ENCODE measurements at places on chromosomes 11 and 22. TPM values are rescaled to one million over a fixed set of nuclear protein-coding genes. Genes with fewer than 3 reads are reported as not detected.

- no peak for DNase-seq
Measured at GRCh38 chr22:47205554-47205953, 443.1 kb downstream of the TBC1D22A start.

ABCC8 gene
- polyA plus RNA-seq, result 1.8 TPM

APOL3 gene
- polyA plus RNA-seq, result 9.1 TPM

- no peak for DNase-seq
Measured at GRCh38 chr11:112537846-112538330, 277.2 kb upstream of the PLET1 start.

DNA sequence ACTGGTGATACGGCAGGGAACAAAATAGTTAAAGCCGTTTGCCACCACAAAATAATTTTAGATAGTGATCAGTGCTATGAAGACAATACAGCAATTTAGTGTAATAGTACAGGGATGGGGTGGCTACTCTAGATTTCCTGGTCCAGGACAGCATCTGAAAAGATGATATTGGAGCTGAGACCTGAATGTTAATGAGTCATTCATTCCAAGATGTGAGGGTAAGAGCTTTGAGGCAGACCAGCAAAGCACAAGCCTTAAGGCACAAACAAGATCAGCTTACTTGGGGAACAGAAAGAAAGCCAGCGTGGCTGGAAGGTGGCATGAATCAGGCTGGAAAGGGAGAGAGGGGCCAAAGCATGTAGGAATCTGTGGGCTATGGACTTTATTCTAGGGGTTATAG lies 132.3 kb downstream of the TRIM44 start:
- no peak for DNase-seq

DNA sequence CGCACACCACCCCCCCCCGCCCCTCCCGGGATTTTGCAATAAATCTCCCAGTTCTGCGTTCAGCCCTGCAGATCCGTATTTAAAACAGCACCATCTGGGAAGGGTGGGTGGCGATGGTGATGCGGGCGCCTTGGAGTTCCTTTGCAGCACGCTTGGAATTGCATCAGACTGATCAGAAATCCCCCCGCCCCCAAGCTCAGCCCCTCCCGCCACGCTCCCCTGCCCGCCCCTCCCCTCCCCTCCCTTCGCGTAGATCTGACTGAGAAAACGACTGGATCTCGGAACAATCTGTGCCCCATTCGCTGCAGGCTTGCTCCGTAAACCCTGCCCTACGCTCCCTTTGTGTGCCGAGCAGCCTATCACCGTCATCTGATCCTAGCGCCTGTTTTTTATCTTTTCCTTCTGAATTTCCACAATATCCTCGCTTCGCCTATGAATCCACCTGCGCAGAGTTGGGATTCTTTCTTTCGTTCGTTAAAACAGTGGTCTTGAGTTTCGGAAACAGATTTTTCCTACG lies 18.1 kb upstream of the BDNF start:
- DNase-seq, result no peak

LAYN gene
- polyA plus RNA-seq, result 3.9 TPM

DNA sequence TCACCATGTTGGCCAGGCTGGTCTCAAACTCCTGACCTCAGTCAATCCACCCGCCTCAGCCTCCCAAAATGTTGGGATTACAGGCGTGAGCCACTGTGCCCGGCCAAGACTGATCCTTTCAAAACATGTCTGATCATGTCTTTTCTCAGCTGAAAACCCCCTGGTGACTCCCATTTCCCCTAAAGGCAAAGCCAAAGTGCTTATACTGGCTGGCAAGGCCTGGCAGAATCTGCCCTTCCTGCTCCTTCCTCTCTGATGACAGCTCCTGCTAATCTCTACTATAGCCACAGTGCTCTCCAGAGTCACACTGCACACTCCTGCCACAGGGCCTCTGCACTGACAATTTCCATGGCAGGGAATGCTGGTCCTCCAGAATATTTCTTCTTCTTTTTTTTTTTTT lies 2.6 kb upstream of the MCHR1 start:
- no peak for DNase-seq

- no peak for DNase-seq
Measured at GRCh38 chr11:127491589-127491988, 491.0 kb upstream of the KIRREL3 start.

- no peak for DNase-seq
Measured at GRCh38 chr11:131832079-131832478, 461.7 kb downstream of the NTM start.

DNA sequence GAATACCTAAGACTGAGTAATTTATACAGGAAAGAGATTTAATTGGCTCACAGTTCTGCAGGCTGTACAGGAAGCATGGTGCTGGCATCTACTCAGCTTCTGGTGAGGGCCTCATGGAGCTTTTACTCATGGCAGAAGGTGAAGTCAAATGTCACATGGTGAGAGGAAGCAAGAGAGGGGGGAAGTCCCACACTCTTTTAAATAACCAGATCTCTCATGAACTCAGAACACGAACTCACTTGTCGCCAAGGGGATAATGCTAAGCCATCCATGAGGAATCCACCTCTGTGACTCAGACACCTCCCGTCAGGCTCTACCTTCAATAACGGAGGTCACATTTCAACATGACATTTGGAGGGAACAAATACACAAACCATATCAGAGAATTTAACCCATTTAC lies 42.2 kb downstream of the BIRC2 start:
- no peak for DNase-seq

OR6X1 gene
- not detected for polyA plus RNA-seq

DNA sequence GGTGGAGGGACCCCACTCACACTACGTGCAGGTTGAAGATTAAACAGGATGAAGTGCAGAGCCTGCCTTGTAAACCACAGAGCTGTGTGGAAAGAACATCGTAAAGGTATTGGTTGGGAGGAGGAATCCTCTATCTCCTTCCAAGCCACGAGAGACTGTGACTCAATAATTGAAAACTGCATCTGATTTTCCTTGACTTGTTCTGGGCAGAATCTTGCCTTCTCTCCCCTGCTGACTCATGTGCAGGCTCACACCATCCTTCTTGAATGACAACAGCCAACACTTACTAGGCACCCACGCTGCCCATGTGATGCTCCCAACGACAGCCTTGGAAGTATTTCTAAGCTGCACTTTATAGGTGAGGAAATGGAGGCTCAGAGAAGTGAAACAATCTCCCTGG lies 563.0 kb downstream of the MIAT start:
- no peak for DNase-seq

TBC1D22A gene
- polyA plus RNA-seq, result 14.2 TPM

BTBD18 gene
- polyA plus RNA-seq, result 0.19 TPM

DNA sequence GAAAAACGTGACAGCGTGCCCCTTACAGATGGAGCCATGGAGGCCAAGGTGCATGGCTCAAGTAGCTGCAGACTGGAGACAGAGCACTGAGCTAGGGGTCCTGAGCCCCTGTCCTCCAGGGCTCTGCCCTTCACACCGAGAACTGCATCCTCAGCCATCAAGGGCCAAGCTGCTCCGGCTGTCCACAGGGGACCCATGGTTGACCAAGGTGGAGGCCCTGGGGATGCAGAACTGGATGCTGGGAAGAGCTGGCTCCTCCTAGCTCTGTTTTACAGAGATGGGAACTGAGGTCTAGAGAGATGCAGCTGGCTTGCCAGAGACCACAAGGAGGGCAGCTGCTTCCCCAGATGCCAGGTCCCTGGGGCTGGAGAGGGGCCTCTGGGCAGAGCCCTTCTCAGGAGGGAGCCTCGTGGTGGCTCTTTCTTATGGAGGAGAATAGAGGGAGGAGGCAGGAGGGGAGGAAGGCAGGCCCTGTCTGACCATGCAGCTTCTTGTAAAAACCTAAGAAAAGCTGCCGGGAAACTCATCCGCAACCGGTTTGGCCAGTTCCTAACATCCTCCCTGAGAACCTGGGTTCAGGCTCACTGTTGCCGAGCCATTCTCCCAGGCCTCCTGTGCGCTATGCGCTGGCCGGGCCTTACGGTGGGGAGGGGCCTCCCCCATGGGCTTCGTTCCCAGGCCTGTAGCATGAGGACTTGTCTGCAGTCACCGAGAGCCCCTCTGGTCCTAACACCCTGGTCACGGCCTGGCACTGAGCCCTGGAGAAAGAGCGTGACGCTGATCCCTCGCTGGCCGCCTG lies 80.6 kb downstream of the WNT7B start:
- no peak for DNase-seq

UPK3A gene
- not detected for polyA plus RNA-seq

- no peak for DNase-seq
Measured at GRCh38 chr11:111602865-111603610, 789 bp downstream of the SIK2 start.

- no peak for DNase-seq
Measured at GRCh38 chr11:131870305-131870704, 499.9 kb downstream of the NTM start.

GRCh38 chr11:46413760-46414465 lies 22.3 kb upstream of the CHRM4 start:
- DNase-seq, result no peak

GRCh38 chr11:71171576-71171975 lies 80.8 kb downstream of the SHANK2 start:
- DNase-seq, result no peak

GRCh38 chr11:27949951-27950738 lies 157.8 kb downstream of the KIF18A start:
- DNase-seq, result no peak

GRCh38 chr11:20125927-20126326 lies 34.3 kb downstream of the DBX1 start:
- no peak for DNase-seq

DNA sequence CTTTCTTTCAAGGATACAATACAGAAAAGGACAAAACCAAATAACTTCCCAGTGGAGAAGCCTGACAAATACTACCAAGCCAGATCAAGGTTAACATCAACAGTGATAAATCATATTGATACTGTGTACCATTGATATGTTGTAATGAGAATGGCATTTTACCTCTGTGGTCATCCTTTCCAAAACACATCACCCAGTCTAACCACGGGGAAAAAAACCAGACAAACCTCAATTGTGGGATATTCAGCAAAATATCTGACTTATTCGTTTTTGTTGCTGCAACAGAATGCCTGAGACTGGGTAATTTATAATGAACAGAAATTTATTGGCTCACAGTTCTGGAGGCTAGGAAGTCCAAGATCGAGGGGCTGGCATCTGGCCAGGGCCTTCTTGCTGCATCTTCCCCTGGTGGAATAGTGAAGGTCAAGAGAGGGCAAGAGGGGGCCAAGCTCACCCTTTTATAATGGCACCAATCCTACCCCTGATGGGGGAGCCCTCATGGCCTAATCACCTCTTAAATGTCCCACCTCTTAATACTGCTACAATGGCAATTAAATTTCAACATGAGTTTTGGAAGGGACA lies 66.1 kb downstream of the FAM76B start:
- no peak for DNase-seq

DNA sequence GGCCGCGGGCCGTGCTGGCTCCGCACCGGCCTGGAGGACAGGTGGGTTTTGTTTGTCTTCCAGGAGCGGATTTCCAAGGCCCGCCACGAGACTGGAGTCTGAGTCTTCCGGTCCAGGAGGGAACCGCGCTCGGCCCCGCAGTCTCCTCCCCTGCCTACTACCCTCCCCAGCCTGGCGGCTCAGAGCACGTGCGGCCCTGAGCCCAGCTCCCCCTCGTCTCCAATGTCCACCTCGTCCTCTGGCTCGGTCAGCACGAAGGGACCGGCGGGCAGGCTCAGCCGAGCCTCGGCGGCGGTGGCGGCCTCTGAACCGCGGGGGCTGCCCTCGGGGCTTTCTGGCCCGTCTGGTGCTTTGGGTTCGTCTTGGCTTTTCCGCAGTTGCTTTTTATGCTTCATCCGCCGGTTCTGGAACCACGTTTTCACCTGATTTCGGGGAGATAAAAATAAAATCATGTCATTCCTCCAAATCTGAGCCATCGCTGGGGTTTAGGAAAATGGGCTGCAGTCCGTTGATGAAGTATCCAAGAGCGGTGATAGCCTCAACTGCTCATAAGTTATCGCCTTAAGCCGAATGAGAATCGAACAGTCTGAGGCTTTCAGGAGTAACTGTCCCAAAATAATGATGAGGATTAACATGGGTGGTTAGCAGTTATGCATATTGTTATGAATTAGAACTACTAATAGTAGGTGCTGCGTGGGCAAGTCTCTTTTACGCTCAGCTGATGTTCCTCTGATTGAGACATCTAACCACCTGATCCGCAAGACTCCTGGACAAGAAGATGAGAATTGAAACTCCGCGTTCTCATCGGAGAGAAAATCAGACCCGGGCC lies 4.0 kb downstream of the BSX start:
- DNase-seq, result no peak

GRCh38 chr11:8913961-8914660 lies 3.1 kb downstream of the AKIP1 start:
- DNase-seq, result no peak

GRCh38 chr11:133945087-133945974 lies 11.4 kb downstream of the IGSF9B start:
- DNase-seq, result no peak

GAS2 gene
- polyA plus RNA-seq, result 10.9 TPM

SLC22A6 gene
- polyA plus RNA-seq, result not detected

DNA sequence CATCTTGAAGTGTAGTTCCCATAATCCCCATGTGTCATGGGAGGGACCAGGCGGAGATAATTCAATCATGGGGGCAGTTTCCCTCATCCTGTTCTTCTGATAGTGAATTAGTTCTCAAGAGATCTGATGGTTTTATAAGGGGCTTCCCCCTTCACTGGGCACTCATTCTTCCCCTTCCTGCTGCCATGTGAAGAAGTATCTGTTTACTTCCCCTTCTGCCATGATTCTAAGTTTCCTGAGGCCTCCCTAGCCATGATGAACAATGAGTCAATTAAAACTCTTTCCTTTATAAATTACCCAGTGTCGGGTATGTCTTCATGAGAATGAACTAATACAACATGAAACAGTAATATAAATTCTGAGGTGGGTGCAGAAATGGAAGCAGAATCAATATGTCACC lies 12.1 kb upstream of the SPTBN2 start:
- no peak for DNase-seq

- DNase-seq, result no peak
Measured at GRCh38 chr11:120928627-120929026, 95.3 kb upstream of the TBCEL start.

DNA sequence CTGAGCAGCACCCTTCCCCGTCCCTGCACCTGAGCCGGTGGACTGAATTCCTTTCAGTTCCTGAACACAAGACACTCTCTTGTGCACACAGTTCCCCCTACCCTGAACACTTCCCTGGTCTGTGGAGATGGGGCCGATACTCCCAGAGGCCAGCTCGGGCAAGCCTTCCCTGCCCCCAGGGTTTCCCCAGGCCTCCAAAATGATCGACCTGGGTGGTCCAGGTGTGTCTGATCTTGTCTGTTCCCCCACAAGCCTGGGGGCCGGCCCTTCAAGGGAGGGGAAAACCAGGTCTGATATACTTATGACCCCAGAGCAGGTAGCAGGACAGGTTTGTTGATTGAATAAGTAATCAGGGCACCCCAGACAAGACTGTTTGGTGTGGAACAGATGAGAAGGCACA lies 40.7 kb upstream of the KLHL35 start:
- DNase-seq, result no peak

DNA sequence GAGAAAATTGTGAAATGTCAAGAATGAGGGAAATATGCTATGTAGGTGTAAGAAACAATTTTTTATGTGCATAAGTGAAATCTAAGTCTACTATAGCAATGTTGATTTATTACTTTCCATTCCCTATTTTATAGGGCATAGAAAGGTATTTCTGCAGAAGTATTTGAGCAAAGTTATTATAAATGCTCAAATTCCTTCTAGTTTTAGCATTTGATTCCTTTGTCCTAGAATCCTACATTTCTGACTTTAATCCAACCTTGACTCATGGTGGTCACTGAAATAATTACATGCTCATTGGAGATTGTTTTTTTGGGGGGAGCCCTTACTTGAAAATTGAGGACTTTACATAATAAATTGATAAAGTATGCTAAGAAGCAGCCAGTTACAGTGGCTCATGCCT lies 716.6 kb upstream of the LUZP2 start:
- DNase-seq, result no peak

RNF215 gene
- 10.5 TPM for polyA plus RNA-seq

Data from forelimb muscle (tissue), 1 donor.